ENCODE measurements at places on chromosomes 4 and X.

- peak; percentile 61 for DNase-seq
These were observed 512 bp downstream of the NOP14 start for GRCh38 chr4:2962614-2963174.

- no peak for DNase-seq
These were observed 37.5 kb upstream of the CXCL8 start for GRCh38 chr4:73702796-73703287.

DNA sequence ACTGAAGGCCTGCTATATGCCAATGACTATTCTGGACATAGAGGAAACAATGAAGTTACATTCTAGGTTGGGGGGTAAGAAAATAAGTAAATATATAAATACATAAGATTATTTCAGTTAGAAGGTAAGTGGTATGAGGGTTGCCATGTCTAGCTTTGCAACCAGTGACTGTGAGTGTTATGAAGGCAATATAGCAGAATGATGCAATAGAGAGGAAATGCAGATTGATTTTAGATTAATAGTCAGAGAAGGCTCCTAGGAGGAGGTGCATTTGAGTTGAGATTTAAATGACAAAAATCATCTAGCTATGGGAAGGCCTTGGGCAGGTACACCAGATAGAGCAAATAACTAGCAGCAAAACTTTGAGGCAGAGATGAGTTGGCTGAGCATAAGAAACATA is 243.2 kb downstream of the FBXO8 start:
- no peak for DNase-seq

- DNase-seq = no peak
These were observed 27.7 kb upstream of the NFKB1 start for GRCh38 chr4:102473476-102473875.

GRCh38 chr4:166363198-166363597 is 490.2 kb downstream of the TLL1 start:
- DNase-seq = no peak

DNA sequence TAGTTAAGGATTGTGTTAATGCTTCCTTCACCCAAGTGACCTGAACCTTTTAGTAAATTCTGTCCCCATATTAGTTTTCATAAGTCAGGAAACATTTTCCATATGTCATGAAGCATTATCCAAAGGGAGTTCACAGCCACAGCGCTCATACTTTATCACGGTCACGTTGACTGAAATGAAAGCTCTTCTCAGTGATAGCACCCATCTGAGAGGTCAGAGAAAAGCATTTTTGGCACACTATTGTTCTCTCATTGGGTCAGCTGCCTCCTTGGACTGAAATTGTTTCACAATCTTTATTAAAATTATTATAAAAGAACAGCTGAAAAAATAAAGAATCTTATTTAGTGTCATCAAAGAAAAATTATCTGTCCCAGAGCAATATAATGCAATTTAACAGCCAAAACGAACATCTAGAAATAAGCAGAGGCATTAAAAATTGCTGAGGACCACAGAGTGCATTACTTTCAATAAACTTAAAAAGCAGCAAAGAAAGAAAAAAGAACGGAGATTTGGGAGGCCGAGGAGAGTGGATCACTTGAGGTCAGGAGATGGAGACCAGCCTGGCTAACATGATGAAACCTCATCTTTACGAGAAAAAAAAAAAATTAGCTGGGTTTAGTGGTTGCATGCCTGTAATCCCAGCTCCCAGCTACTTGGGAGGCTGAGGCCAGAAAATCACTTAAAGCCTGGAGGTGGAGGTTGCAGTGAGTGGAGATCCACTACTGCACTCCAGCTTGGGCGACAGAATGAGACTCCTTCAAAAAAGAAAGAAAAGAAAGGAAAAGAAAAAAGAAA is 680.8 kb upstream of the FAM241A start:
- DNase-seq = peak; percentile 3

DNA sequence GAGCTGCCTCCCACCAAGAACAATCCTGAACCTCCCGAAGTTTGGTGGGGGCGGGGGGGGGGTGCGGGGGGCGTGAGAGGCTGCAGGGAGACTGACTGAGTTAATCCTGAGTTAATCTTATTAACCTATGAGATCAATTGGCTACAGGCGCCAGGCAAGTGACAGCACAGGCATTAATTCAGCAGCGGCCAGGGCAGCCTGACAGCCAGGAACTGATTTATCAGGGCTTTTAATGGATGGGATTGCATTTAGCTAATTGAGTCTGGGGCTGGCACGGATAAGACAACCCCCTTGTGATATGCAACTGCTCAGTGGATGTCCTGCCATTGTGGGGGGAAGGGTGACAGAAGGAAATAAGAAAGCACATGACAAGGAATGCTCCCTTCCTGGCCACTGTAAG is 16.3 kb downstream of the RTL5 start:
- no peak for DNase-seq

- DNase-seq = peak; percentile 58
These were observed 9.8 kb downstream of the DCAF8L2 start for GRCh38 chrX:27599928-27600327.

DNA sequence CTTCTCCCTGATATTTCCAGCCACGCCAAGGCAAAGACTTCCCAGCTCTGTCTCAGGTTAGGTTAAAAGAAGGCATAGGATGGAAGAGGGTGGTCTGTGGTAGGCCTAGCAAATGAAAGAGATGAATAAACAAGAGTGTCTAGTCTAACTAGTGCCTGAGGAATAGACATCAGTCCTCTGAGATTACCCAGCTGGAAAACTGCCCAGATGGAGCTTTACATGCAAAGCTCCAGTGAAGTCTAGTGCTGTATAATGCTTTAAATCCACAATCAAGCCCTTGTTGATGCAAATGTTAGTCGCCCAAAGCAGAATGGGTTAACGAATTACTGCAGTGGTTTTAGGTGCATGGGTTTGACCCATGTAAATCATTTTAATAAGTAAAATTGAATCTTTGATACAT is 24.8 kb upstream of the GUCY1B1 start:
- peak; percentile 64 for DNase-seq

DNA sequence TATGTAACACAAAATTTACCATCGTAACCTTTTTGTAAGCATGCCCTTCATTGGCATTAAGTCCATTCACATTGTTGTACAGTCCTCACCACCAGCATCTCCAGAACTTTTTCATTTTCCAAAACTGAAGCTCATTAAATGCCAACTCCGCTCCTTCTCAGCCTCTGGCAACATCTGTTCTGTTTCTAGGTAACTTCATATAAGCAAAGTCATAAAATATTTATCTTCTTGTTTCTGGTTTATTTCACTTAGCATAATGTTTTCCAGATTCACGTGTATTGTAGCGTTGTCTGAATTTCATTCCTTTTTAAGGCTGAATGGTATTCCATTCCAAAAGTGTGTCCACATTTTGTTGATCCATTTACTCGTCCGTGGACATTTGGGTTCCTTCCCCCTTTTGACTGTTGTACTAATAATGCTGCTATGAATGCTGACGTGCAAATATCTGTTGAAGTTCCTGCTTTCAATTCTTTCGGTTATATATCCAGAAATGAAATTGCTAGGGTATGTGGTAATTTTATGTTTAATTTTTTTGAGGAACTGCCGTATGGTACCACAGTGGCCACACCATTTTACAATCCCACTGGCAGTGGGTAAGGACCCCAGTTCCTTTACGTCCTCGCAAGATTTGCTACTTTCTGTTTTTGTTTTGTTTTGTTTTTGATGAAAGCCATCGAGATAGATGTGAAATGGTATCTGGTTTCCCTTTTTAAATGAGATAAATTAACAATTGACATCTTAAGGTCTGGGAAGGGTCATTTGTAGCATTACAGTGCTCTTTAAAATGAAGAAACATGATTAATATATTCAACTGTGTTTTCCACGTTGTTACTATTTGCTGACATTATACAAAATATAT is 63.4 kb downstream of the PTTG2 start:
- no peak for DNase-seq

GRCh38 chr4:128573781-128574508 is 235.6 kb upstream of the JADE1 start:
- peak; percentile 82 for DNase-seq

GRCh38 chr4:6079965-6080364 is 61.7 kb upstream of the C4orf50 start:
- DNase-seq = no peak

DNA sequence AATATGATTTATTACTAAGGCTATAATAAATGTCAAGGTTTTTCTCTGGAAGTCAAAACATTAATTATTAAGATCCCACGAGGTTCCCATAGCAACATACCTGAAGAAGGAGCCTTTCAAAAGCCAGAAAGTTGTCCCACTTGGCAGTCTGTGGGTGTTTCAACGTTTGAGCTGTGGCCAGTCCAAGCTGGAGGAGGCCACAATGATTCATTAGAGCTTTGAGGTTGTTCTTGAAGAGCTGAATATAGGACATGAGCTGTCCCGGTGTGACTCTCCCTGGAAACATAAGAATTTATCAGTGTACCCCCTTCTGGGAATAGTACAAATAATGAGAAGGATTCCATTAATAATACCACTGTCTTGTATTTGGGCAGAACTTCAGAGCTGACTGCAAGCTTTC is 92.1 kb downstream of the SCFD2 start:
- peak; percentile 58 for DNase-seq

DNA sequence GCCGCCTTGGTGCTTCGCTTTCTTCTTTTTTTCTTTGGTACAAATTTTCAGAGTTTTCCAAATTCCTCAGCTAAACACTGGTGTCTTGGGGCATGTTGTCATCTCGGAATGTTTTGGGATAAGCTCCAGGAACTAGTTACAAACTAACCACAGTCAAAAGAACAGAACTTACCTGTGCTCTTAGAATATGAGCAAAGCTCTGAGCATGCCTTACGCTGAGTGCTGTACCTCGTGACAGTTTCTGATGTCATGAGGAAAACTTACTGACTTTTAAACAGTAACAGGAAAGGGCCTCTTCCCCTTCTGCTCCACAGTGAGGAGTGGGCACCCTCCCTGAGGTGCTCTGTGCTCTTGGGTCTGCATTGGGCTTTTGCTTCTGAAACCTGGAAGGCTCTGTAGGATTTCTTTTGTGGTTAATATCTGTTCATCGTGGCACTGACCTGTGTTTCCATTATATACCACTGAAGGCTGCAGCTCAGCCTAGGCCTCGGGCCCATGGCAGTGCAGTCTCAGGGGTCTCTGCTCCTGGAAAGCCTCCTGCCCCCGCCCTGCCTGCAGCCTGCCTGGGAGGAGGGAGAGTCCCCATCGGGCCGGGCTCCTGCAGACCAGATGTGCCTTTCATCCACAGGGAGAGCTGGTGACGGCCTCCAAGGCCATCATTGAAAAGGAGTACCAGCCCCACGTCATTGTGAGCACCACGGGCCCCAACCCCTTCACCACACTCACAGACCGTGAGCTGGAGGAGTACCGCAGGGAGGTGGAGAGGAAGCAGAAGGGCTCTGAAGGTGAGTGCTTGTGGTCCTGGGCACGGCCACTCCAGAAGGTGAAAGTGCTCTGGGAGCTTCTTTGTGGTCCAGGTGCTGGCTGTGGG is 48.7 kb downstream of the NOP14 start:
- no peak for DNase-seq

GRCh38 chr4:64271601-64272081 is 137.6 kb downstream of the TECRL start:
- no peak for DNase-seq

- DNase-seq = peak; percentile 95
These were observed at the start of gene PCDH10 for GRCh38 chr4:133148690-133149363. Gene PCDH10 (plus strand): TSS chr4:133149294. CDS start chr4:133150141, 847 bp downstream.

GRCh38 chr4:167119392-167119791 is 114.9 kb downstream of the SPOCK3 start:
- no peak for DNase-seq

GRCh38 chr4:24686866-24687692 is 102.7 kb upstream of the DHX15 start:
- peak; percentile 5 for DNase-seq

DNA sequence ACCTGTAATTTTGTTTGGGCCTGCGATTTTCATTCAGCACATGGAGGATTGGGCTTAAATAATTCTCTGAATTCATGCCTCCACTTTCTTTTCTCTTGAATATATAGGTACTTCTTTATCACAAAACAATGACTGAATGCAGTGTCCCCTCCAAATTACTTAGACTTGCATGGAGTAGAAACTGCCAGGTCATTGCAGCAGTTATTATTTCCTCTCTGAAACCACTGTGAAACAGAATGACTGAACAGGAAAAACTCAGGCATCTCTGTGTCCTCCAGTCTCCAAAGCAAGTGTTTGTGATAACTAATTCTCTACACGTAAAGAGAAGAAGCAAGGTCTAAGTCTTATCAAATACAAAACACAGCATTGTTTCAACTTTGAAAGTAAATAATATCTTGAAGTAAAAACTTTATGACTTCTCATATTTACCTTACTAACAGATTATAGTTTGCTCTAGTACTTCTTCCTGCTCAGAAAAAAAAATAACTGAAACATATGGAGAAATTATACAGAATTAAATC is 144.5 kb upstream of the DIAPH2 start:
- no peak for DNase-seq

DNA sequence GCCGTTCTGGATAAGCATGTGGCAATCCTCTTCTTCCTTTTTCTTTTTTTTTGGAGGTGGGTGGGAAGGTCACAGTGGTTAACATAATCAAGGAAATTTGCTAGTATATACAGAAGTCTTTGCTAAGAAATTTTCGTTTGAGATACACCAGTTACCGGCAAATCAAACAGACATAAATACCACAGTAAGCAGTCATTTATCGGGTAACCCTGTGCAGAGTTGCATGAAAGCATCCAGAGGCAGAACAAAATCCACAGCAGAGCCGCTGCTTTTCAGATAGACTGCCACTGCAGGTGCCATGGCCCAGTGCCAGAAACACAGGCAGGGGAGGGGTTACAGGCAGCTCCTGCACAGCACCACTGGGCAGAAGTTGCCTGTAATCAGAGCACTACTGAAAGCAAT is 179.1 kb upstream of the MAB21L2 start:
- peak; percentile 69 for DNase-seq

DNA sequence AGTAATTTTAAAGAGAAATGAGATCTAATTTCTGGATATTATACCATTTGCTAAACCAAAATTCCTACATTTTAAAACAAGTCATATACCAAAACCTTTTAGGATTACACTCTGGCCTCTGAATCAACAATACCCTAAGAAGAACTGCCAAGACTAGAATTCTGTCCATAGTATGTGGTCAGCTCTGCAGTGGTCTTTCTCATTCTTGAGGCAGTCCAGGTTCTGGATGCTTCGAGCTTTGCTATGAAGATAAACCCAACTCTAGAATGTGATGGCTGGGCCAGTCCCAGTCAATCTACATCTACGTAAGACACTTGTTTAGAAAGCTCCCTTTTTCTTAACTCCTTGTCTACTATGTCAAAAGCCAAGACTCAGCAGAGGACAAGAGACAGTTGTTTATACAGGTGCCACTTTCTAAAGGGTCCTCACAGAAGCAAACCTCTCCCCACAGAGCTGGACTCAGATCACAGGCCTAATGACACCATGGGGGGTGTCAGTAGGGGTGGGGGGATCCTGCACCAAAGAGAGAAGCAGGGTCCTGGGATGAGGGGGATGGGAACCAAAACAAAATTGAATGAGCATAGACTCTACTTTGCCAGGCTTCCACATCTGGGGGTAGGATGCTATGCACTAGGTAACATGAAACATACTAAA is 63.2 kb downstream of the SH3RF1 start:
- DNase-seq = no peak

DNA sequence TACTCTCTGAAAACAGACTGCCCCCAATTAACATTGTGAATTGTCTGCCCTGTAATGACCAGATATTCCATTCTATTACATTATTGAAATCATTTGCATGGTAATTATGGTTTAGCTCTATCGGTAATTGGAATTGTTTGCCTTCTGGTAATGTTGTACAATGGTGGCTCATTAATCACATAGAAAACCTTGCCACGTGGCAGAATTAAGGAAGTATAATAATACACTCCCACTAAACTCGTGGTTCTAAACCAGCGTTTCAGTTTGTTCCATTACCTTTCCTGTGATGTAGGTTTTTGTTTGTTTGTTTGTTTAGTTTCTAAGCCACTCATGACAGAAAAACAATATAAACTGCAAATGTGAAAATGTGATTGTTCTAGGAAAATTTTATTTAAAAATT is 45.1 kb upstream of the TAPT1 start:
- no peak for DNase-seq

- no peak for DNase-seq
These were observed 25.9 kb downstream of the COL25A1 start for GRCh38 chr4:109276482-109277095.

Data from amniotic epithelial cell (primary cell).